ENCODE measurements at places on chromosomes 12 and 14. TPM values are rescaled to one million over a fixed set of nuclear protein-coding genes. Genes with fewer than 3 reads are reported as not detected.
A peak's percentile ranks its signal among the peaks of the same experiment; 100 is the strongest.

DNA sequence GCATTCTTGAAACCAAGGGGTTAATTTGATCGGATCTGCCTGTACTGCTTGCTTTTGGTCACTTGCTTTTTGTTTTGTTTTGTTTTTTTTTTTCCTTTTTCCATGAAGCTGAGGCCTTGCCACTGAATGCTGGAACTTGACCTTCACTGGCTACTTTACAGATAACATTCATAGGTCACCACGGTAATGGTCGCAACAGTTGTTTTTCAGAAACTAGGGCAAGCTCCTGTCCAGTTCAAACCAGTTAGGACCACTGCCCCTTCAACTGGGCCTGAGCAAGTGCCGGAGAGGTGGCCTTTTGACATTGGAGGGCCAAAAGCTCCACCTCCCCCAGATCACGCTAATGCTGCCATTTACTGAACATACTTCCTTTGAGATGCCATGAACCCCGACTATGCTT is 147.6 kb downstream of the FOXN3 start:
- H3K36me3 ChIP-seq, result peaks cover 32% of the 10 kb centered on the region
- H3K4me3 ChIP-seq, result no peak overlapping the region
- H3K4me1 ChIP-seq, result peaks cover 51% of the 10 kb centered on the region
- peak overlapping the region; percentile 19 for H3K27ac ChIP-seq
- no peaks in the 10 kb centered on the region for H3K27me3 ChIP-seq

DNA sequence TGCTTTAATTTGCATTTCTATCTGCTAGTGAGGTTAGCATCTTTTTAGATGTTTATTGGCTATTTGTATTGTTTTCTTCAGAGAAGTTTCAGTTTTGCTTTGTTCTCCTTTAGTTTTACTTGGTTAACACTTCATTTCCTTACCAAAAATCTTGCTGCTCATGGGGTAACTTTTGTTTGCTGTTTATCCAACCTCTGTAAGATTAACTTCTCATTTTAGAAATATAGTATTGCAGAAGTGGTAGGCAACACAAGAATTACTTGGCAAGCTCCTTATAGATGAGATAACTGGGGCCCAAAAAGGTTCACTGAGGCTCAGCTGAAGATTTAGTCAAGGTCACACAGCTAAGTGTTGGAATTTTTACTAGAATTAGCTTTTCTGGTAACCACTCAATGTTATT is 40.5 kb downstream of the ALKBH1 start:
- H3K27ac ChIP-seq, result no peak overlapping the region
- H3K4me3 ChIP-seq, result no peak overlapping the region
- DNase-seq, result no peak
- no peaks in the 10 kb centered on the region for H3K36me3 ChIP-seq
- no peaks in the 10 kb centered on the region for H3K27me3 ChIP-seq

DNA sequence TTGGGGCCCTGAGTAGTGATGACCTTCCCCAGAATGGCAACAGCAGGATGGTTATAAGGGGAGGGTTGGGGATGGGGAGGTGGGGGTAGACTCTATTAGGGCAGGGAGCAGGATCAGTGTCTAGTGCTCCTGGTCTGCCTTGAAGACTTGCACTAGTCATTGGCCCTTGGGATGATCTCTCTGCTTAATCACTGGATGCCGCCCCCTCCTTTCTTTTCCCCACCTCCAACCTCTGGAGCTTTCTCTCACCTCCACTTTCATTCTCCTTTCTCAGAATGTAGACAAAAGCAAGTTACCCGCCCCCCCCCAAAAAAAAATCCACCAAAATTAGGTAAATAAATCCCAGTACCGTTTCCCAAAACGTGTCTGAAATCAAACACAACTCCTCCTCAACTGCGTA is 2.8 kb upstream of the KCNK10 start:
- H3K4me1 ChIP-seq, result 0 out of 2 replicates have a peak, but pooled peaks cover 8% of the 10 kb centered on the region
- no peak overlapping the region for H3K27ac ChIP-seq
- no peak overlapping the region for H3K4me3 ChIP-seq
- no peak for DNase-seq

DNA sequence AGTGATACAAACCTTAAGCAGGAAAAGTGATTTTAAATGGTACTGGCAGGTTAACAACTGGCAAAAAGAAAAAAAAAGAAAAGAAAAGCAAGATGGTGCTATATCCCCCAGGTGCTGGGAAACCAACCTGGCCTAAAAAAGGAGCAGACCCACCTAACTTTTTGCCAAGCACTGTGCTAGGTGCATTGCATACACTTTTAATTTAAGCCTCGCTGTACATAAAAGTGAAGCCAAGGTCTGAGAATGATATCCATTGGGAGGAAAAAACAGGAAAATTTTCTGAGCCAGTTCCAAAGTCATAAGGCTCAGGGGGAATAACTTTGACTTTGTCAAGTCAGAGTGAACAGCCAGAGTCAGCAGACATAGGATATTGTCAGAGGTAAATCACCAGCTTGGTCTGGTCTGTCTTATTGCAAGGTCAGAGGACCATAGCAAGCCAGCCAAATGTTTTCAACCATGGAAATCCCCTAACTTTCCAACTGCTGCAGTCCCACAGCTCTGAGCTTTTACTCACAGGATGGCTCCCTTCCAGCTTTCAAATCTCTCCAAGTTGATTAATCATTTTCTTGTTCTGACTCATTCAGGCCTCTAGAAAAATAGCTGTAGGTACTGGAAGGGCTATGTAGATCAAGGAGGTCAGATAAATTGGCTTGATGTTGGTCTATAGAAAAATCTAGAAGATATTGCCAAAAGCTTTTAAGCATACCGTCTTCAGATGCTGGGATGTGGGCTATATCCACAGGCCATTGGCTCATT is 412.9 kb downstream of the RAD51B start:
- H3K27me3 ChIP-seq, result no peaks in the 10 kb centered on the region
- peaks cover 34% of the 10 kb centered on the region for H3K4me1 ChIP-seq
- H3K36me3 ChIP-seq, result no peaks in the 10 kb centered on the region
- H3K4me3 ChIP-seq, result no peak overlapping the region
- peak; percentile 67 for DNase-seq

DNA sequence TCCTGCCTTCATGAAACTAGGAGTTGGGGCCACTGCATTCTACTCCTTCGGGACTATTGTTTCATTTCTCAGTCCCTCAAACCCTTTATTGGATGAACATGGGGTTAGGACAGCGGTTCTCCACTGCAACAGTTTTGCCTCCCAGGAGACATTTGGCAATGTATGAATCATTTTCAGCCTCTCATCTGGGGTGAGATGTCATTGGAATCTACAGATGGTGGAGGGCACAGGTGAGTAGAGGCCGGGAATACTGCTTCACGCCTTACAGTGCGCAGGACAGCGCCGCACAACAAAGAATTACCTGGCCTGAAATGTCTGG is 649 bp upstream of the GNPNAT1 start:
- H3K27me3 ChIP-seq, result no peaks in the 10 kb centered on the region
- no peaks in the 10 kb centered on the region for H3K36me3 ChIP-seq
- peak overlapping the region; percentile 59 for H3K4me3 ChIP-seq
- H3K4me1 ChIP-seq, result peaks cover 44% of the 10 kb centered on the region
- peak overlapping the region; percentile 87 for H3K27ac ChIP-seq

GRCh38 chr12:106740818-106741217 is 33.7 kb upstream of the RIC8B start:
- DNase-seq, result no peak
- no peaks in the 10 kb centered on the region for H3K27me3 ChIP-seq
- H3K4me1 ChIP-seq, result peaks cover 14% of the 10 kb centered on the region
- H3K4me3 ChIP-seq, result no peak overlapping the region

DNA sequence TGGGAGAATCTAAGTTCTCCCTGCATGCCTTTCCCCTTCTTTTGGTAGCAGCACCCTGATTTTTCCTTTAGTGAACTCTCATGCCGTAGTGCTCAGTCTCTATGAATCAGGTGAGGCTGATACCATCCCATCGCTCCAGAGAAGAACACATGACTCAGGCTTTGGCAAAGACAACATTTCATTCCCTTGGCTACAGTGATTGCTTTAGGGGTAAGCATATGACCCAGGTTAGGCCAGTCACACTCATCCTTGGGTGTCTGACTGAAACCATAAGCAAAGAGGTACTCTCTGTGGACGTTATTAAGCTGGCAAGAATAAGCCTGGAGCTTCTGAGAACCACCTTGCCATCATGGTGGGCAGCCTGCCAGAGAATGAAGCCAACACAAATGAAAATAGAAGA is 141.8 kb downstream of the MYRFL start:
- no peaks in the 10 kb centered on the region for H3K4me1 ChIP-seq
- H3K4me3 ChIP-seq, result no peak overlapping the region
- no peak for DNase-seq
- no peak overlapping the region for H3K27ac ChIP-seq
- H3K36me3 ChIP-seq, result no peaks in the 10 kb centered on the region

GRCh38 chr12:115794659-115795081 is 482.8 kb downstream of the MED13L start:
- peaks cover 12% of the 10 kb centered on the region for H3K4me1 ChIP-seq
- 0 out of 3 replicates have a peak, but pooled peaks cover 5% of the 10 kb centered on the region for H3K27me3 ChIP-seq
- DNase-seq, result peak; percentile 70

DNA sequence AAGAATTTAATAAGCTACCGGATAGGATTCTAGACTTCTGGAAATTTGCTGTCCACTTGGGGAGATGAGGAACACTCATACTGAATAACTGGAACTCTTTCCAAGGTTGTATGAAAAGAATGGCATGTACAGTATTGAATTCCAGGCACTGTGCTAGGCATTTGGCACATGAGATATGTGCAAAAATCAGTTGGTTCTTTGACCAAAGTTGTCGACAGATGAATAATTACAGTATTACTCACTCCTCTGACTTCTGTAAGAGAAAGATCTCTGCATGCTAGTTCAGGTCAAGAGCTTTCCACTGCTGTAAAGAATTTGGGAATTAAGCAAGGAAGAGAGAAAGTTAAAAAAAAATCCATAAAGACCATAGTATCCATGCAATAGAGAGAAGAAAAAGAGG is 764.7 kb downstream of the BCL11B start:
- no peak for DNase-seq
- no peaks in the 10 kb centered on the region for H3K27me3 ChIP-seq
- H3K27ac ChIP-seq, result no peak overlapping the region
- H3K4me3 ChIP-seq, result no peak overlapping the region
- no peaks in the 10 kb centered on the region for H3K36me3 ChIP-seq
- H3K4me1 ChIP-seq, result no peaks in the 10 kb centered on the region

DNA sequence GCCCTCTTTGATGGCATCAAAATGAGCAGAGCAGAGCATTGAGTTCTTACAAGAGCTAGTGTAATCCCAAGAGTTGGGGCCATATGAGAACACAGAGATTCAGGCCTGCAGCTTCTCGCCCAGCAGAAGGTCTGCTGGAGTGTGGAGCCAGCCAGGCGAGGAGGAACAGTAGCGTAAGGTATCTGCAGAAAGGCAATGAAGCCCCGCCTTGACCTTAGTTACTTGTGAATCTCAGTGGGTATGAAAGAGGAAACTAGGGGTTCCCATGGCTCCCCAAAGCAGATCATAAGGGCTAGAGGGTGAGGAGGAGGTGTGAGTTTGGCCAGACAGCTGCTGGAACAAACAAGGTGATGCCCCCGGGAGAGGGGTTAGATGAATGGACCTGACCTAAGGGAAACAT is 49.4 kb downstream of the SLC8A3 start:
- peaks cover 2% of the 10 kb centered on the region for H3K27me3 ChIP-seq
- no peak for DNase-seq
- H3K27ac ChIP-seq, result no peak overlapping the region
- no peaks in the 10 kb centered on the region for H3K36me3 ChIP-seq

DNA sequence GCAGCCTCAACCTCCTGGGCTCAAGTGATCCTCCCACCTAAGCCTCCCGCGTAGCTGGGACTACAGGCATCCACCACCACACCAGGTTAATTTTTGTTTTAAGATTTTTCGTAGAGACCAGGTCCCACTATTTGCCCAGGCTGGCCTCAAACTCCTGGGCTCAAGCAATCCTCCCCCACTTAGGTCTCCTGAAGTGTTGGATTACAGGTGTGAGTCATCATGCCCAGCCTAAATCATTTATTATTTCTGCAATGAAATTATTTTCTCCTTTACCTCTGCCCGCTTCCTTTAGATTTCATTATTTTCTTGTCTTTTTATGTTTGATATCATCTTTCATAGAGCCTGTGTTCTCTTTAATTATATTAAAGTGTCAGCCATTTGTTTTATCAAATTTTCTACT is 165.2 kb upstream of the OTX2 start:
- H3K36me3 ChIP-seq, result no peaks in the 10 kb centered on the region
- no peak for DNase-seq
- peaks cover 23% of the 10 kb centered on the region for H3K4me1 ChIP-seq

DNA sequence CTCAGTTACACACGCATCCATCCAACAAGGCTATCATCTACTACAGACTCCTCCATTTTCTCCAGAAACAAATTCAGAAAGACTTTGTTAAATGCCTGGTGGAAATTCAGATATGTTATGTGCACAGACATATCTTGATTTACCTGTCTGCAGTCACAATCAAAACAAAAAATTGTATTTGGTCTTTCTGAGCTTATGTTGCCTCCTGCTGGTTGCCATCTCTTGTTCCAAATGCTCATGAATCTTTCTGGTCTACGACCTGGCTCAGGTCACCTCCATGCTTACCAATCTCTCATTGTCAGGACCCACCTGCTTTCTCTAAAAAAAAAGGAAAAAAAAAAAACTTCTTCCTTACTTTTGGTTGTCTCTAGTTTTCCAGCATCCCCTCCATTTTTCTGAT is 169.2 kb upstream of the PLXNC1 start:
- DNase-seq, result no peak
- H3K4me3 ChIP-seq, result no peak overlapping the region
- no peak overlapping the region for H3K27ac ChIP-seq

DNA sequence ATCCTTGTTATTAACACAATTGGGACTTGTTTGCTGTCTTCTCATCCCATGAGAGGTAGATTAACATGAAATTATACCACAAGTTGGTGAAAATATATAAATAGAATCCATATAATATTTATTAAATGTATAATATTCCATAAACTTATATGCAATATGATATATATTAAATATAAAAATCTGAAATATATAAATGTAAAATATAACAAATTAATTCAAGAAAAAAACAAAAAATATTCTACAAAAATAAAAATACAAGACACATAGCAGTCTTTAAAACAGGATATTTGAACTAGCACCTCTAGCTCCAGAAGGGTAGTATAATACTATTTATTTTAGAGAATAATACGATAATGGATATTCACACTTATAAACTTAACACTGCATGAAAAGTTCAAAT is 603.3 kb upstream of the FLRT2 start:
- H3K4me1 ChIP-seq, result no peaks in the 10 kb centered on the region
- DNase-seq, result no peak
- H3K36me3 ChIP-seq, result no peaks in the 10 kb centered on the region
- H3K27ac ChIP-seq, result no peak overlapping the region

DNA sequence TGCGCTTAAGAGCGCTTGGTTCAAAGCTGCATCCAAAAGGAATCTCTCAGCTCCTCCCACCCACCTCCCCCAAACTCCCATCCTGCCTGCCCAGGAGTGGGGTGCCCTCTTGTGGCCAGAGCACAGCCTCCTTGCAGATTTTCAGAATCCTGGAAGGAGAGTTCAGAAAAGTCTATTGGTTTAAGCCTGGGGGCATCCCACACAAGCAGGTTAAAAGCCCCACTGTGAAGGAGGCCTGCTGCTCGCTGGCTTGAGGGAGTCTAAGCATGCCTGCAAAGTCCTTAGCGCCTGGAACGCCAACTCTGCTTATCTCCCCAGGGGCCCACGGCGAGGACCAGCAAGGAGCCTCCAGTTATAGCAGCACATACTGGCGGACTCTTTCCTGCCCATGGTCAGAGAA is 297.1 kb downstream of the KSR2 start:
- no peaks in the 10 kb centered on the region for H3K36me3 ChIP-seq
- DNase-seq, result peak; percentile 5
- no peak overlapping the region for H3K27ac ChIP-seq
- no peaks in the 10 kb centered on the region for H3K4me1 ChIP-seq

GRCh38 chr12:88185988-88186387 is 43.9 kb downstream of the TMTC3 start:
- no peak overlapping the region for H3K27ac ChIP-seq
- DNase-seq, result no peak
- H3K27me3 ChIP-seq, result no peaks in the 10 kb centered on the region

Gene AHNAK2
- 0.15 TPM for total RNA-seq

Gene SERPINA3
- 433 TPM for total RNA-seq

Gene KRT74
- total RNA-seq, result not detected

Gene POLE
- total RNA-seq, result 52.2 TPM

Gene TBC1D30
- total RNA-seq, result 0.42 TPM

Gene PPP1R12A
- 38.1 TPM for total RNA-seq

Gene KIF5A
- 1.1 TPM for total RNA-seq

All from HepG2 (cell line).